Activated effector memory CD4-positive, alpha-beta T cell treated with anti-CD3 and anti-CD28 coated beads, Interleukin-2, amount 50 U/mL, for 16 hours (primary cell): ENCODE measurements at places on chromosomes 1 and 21.

GRCh38 chr1:83682132-83682531 lies 316.8 kb downstream of the TTLL7 start:
- DNase-seq = no peak

DNA sequence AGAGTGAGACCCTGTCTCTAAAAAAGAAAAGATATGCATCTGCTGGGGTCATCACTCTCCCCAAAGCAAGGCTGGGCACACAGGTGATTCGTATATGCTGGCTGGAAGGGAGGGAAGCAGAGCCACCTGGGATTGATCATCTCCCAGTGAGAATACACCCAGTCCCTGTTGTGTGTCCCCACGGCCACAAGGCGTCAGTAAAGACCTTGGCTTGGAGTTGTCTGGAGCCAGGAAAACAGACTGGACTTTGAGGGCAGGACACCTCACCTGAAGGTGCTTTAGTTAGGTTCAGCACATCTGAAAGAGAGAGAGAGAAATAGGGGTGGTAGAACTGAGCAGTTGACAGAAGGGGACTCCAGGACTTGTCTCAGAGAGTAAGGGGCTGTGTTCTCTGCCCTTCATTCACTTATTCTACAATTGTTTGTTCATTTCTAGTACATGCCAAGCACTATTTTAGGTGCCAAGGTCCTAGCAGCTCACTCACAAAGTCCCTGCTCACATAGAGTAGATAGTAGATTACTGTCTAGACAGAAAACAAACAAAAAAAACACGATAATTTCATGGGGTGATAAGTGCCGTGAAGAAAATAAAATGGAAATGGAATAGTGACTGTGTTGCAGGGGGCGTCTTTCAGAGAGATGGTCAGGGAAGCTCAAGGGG lies 13.5 kb downstream of the CITED4 start:
- no peak for DNase-seq

DNA sequence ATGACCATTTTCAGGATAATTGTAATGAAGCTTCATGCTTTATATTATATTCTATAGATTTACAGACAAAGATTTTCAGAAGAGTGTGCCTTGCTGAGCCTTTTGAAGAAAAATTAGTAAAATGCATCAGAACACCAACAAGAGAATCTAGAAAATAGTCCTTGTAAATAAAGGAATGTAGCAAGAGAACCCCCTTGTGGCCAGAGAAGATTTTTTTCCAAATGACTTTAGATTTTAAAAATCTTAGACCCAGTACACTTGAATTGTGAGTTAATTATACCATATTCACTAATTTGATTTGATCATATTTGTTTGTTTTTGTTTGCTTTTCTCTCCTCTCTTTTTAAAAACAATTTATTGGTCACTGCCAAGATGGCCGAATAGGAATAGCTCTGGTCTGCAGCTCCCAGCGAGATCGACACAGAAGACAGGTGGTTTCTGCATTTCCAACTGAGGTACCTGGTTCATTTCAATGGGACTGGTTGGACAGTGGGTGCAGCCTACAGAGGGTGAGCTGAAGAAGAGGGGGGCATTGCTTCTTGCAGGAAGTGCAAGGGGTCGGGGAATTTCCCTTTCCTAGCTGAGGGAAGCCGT lies 12.8 kb upstream of the IFI44L start:
- no peak for DNase-seq

- DNase-seq = no peak
Observed at GRCh38 chr1:197467881-197468280, 199.8 kb downstream of the CRB1 start.

- DNase-seq = no peak
Observed at GRCh38 chr1:86865973-86866637, 47.8 kb downstream of the SELENOF start.

DNA sequence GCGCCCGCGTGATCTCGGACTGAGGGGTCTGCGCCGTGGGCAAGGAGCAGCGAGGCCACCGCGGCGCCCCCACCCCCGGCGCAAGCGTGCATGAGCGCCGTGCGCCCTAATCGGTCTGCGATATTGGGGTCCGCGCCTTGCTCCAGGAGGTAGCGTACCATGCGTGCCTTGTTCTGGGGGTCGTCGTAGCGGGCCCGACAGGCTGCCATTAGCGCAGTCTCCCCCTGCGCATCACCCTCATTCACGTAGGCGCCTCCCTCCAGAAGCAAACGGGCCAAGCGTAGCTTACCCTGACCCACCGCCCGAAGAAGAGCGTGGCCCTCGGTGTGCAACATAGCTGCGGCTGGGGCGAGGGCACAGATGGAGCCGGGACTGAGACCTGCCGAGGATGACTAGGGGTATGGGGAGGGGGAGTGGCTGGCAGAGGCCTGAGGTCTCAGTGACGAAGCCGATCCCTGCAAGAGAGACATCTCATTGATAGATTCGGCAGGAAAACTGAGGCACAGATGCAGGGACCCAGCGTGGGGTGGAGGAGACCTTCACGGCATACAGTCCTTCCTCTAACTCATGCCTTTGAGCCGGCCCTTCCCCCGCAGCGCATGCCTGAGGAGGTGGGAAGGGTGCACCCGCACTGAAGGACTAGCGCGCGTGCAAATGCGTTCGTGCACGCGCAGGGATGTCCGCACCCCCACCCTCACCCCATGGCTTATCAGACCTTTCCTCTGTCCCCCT lies 2.8 kb downstream of the ANKRD34A start:
- peak; percentile 83 for DNase-seq

- DNase-seq = no peak
Observed at GRCh38 chr1:31576743-31577455, 584 bp downstream of the TINAGL1 start.

GRCh38 chr1:42931911-42932422 lies 26.7 kb downstream of the SLC2A1 start:
- DNase-seq = peak; percentile 88

GRCh38 chr1:227388214-227389168 lies 70.2 kb upstream of the CDC42BPA start:
- DNase-seq = no peak

- DNase-seq = no peak
Observed at GRCh38 chr1:205042911-205043806, at the start of gene CNTN2. Gene CNTN2 (plus strand): TSS chr1:205043212. CDS start chr1:205053186, 9,974 bp downstream.

- DNase-seq = no peak
Observed at GRCh38 chr1:217617126-217617525, 13.8 kb downstream of the GPATCH2 start.

DNA sequence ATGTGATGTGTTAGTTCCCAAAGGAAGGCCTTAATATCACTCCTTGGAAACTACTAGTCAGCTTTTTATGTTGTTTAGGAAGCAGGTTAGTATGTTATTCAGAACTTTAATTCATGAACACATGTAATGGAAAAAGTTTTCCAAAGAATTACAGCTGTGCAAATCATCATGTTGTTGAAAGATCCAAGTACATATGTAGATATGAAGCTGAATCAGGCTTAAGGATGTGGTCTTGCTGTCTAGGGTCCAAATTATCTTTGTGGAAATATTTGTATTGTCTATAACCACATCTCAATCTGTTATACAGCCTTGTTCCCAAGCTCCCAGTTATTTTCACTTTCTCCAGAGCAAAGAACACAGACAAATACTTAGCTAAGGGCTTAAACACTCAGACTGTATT lies 231.6 kb downstream of the TPR start:
- DNase-seq = no peak

GRCh38 chr1:10691740-10692125 lies 104.7 kb downstream of the CASZ1 start:
- no peak for DNase-seq

DNA sequence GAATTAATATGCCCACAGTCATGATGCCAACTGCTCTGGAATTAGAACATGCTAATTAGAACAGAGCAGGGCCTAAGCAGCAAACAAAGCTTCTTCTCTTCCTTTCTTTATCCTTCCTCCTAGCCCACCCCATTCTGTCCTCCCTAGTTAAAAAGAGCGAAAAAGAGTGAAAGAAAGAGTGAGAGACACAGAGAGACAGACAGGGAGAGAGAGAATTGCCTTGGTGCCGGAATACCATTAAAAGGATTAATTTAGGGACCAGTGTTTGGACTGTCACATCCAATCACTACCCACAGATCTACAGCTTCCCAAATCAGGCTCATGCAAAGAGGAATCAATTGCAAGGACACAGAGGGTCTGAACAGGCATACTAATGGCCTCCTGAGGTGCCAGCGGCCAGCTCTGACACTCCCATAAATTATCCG lies 7.0 kb downstream of the ERI3 start:
- DNase-seq = no peak

DNA sequence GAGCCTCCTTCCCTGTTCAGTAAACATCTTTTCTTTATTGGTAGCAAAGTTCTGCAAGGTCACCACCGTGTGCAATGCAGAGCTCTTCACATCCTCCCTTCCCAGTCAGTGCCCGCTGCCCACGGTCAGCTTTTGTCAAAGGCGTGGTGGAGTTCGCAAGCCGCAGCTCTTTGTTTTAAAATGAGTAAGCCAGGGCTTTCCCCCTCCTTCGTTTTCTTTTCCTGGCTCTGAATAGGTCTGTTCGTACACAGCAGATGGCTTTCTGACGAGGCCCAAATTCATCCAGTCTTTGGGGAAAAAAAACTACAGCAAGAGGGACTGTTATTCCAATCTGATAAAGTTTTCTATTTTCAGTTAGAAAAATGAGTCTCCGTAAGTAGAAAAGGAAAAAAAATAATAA lies 153.2 kb downstream of the LRIG2 start:
- DNase-seq = no peak

DNA sequence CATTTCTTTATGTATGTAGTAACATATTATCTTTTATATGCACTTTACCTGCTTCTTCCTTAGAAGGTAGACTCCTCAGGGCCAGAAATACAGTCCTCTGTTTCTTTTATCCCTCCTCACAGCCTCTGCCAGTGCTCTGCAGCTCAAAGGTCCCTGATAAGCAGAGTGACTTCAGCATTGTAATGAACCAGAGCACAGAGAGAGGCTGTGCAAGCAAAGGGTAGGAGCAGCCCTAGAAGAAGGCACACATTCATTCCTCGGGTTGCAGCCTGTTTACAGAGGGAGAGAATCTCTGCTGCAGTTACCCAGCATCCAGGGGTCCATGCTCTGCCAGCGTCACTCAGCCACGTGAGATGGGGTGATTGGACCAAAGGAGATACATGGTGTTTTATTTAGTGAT lies 101.1 kb downstream of the RHOU start:
- DNase-seq = no peak

GRCh38 chr21:18603980-18604379 lies 200.4 kb upstream of the TMPRSS15 start:
- DNase-seq = no peak

- no peak for DNase-seq
Observed at GRCh38 chr1:3499611-3500010, 45.1 kb downstream of the ARHGEF16 start.

DNA sequence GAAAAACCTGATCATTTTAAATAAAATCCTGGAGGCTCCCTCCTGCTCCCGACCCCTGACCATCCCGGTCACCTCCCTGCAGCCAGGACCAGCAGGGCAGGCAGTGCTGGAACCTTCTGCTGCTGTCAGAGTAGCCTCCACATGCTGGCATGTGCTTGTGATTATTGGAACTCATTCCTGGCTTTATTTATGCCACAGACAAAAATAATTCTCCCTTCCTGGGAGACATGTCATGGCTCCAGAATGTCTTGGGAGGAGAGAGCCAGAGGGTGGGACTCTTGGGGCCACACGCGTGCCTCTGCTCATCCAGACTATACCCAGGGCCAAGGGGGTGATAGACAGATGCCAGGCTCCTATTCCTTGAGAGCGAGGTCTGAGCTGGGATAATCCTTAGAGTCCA lies 183.6 kb upstream of the RAB4A start:
- DNase-seq = no peak

DNA sequence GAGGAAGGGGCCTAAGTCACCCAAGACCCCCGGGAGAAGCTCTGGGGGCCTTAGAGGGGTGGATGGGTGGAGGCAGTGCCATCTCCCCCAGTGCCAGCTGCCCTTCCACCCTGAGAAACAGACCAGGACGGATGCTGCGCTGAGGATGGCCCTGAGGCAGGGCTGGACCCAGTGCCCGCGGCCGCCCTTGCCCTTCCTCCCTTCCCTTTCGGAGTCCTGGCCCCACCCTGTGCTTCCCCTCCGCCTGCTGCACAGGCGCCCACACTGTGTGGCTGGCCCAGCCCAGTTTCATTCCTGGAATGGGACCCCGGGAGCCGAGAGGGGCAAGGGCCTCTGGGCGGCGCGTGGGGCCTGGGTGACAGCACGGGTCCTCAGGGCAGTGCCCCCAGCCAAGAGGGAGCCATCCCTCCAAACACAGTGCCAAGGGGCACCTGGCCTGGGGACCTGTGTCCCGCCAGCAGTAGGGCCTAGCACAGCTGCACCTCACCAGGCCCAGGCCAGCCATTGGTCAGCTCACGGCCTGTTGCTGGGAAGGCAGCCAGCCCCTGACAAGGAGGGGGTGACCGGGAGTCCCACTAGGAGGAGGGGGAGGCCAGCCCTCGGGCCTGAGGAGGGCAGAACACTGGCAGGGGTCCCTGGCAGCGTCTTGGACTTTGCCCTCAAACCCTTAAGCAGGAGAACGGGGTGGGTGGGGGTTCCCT lies 13.4 kb upstream of the SKI start:
- no peak for DNase-seq

- no peak for DNase-seq
Observed at GRCh38 chr1:166379447-166379846, 212.6 kb upstream of the FAM78B start.

GRCh38 chr1:245172026-245172425 lies 17.2 kb downstream of the KIF26B start:
- no peak for DNase-seq

DNA sequence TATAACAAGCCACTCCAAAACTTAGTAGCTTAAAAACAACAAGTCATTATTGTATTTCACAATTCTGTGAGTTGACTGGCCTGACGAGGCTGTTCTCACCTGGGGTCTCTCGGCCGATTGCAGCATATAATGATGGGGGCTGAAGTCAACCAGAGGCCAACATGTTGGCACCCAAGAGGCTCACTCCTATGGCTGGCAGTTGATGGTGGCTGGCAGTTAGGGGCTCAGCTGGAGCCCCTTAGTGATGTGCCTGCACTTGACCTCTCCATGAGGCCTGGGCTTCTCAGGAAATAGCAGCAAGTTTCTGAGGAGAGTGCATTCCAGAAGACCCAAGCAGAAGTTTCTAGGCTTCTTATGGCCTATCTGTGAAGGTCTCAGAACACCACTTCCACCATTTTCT lies 459.4 kb downstream of the NPHP4 start:
- DNase-seq = no peak

- no peak for DNase-seq
Observed at GRCh38 chr1:4461726-4462290, 192.6 kb upstream of the AJAP1 start.

GRCh38 chr1:24762133-24762676 lies 17.0 kb downstream of the CLIC4 start:
- DNase-seq = no peak

DNA sequence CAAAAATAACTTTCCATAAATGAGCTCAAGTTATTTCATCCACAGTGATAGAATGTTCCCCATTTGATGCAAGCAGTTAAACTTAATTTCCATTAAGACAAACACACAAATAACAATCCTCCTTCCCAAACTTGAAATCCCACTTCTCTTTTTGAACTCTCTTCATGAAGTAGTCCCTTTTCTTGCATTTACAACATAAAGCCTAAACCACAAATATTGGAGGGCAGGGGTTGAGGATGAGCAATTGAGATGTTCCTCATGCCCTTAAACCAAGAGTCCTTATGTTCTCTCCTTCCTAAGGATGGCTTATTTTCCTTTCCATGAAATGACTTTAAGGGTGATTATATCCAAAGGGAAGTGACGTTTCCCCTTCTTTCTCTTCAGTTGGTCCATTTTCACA lies 228.8 kb downstream of the DISC1 start:
- no peak for DNase-seq
